A549 treated with Mapracorat at 1 μM for 4 hours (cell line): ENCODE measurements at places on chromosomes 6 and 20. TPM values are rescaled to one million over a fixed set of nuclear protein-coding genes. Genes with fewer than 3 reads are reported as not detected.

Gene DCBLD1
- total RNA-seq, result 24.7 to 29.2 TPM (median 25.6 TPM) in 5 replicates

Gene ASIP
- not detected in 5 replicates for total RNA-seq

Gene UBD
- total RNA-seq, result 0.33 to 1.0 TPM (median 0.87 TPM) in 5 replicates

Gene MOG
- total RNA-seq, result not detected in 5 replicates

Gene SEMG1
- total RNA-seq, result not detected in 5 replicates

Gene GLP1R
- not detected in 5 replicates for total RNA-seq

Gene PTGIS
- total RNA-seq, result 0.02 to 0.08 TPM in 2 of 5 replicates, not detected in the others

Gene DNAH8
- total RNA-seq, result not detected in 5 replicates

Gene SOX12
- 18.3 to 27.5 TPM (median 26.0 TPM) in 5 replicates for total RNA-seq

Gene TMEM74B
- 3.0 to 5.0 TPM (median 4.7 TPM) in 5 replicates for total RNA-seq

Gene GPX5
- not detected in 5 replicates for total RNA-seq

Gene MBOAT1
- total RNA-seq, result 2.2 to 2.7 TPM (median 2.4 TPM) in 5 replicates

Gene WFDC5
- total RNA-seq, result not detected in 5 replicates

Gene LY6G6D
- total RNA-seq, result not detected in 5 replicates
